ENCODE measurements at places on chromosomes 5 and 9.

GRCh38 chr5:2166979-2167377 lies 284.3 kb upstream of the IRX4 start:
- no peak for DNase-seq

GRCh38 chr5:107813559-107813958 lies 142.8 kb upstream of the EFNA5 start:
- DNase-seq: no peak

DNA sequence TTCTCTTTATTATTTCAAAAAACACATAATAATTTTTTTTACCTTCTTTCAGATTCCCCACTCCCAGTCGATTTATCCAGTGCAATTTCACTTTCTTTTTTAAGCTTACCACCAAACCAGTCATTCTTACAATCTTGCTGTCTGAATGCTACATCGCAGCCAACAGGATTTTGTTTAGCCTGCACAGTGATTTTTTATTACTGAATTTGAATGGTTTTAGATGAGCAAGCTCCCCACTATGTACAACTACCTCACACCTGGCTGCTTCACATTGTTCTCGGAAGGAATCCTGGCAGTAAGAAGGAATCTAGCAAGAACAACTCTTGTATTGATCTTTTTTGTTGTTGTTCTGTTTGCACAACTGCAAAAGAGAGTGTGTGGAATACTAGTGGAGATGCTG lies 668.1 kb upstream of the WWC1 start:
- DNase-seq: no peak

DNA sequence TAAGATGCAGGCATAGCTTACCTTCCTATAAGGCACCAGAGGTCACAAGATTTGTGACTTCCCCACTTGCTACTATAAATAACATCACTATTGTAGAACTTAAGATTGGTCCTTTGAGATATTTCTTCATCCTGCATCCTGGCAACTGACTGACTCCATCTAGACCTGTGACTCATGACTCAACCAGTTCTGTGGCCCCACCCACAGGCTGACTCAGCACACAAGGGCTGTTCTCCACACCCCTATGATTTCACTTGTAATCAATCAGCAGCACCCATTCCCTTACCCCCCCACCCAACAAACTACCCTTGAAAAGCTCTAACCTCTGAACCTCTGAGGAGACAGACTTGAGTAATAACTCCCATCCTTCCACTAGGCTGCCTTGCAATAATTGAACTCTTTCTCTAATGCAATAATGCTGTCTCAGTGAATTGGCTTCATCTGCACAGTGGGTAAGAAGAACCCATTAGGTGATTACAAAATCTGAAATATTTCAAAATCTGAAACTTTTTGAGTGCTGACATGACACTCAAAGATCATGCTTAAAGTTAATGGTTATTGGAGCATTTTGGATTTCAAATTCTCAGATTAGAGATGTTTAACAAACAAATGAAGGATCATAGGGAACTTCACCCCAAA lies 296.7 kb downstream of the ARL15 start:
- no peak for DNase-seq

DNA sequence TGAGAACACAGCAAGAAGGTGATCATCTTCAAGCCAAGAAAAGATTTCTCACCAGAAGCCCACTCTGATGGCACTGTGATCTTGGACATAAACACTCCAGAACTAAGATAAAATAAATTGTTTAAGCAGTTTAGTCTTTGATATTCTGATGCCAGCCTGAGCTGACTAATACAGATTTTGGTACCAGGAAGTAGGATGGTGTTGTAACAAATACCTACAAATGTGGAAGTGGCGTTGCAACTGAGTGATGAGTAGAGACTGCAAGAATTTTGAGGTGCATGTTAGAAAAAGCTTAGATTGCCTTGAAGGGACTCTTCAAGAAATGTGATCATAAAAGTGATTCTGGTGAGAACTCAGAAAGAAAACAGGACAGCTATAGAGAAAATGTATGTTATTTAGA lies 592.4 kb upstream of the DAB2 start:
- DNase-seq: no peak

- no peak for DNase-seq
These were observed 141.8 kb downstream of the FAM174A start for GRCh38 chr5:100676817-100677631.

DNA sequence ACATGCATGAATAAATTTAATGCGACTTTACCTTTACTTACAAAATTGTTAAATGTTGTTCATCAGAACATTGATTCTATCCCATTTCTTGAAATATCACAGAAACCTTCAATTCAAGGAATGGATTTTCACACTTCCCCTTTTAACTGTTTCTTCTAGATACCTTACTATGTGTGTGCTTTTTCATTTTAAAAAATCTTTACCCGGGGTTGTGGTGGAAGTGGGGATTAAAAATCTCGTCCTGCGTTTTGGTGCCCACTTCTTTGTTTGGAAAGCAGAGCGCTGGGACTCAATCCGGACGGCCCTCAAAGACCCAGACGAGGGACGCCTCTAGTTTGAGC lies 5.8 kb upstream of the MEF2C start:
- DNase-seq: no peak

DNA sequence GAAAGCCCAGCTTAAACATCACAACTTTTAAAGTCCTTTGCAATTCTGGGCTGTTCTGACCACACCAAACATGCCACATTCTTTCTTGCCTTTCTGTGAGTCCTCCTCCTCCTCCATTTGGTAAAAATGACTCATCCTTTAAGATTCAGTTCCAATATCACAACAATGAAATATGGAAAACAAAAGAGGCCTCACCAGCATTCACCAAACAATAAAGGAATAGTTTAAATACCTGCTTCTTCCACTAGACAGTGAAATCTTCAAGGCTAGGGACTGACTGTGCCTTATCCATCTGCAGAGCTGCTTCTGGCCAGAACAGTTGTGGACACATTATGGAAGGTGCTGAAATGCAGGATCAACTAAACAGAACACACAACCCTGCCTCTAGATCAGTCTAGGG lies 36.0 kb downstream of the NR6A1 start:
- DNase-seq: no peak
